ENCODE measurements at places on chromosomes 11 and 22.

GRCh38 chr22:30691204-30691603, 3.5 kb upstream of the OSBP2 start:
- DNase-seq = no peak

DNA sequence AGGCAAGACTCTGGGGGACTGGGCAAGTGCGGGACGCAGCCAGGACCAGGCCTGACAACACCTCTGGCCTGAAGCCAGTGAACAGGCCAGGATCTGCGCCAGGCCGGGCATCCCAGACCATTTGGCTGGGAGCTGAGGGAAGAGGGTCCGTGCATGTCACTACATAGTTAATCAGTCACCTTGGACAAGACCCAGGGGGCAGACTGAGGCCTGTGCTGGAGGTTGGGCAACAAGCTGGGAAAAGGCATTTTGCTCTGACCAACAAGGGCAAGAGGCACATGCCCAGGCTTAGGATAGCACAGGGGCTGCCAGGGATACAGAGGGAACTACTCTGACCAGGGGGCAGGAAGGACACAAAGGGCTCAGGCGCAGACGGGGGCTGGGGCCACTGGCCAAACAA, 7.0 kb upstream of the CHADL start:
- DNase-seq = no peak

DNA sequence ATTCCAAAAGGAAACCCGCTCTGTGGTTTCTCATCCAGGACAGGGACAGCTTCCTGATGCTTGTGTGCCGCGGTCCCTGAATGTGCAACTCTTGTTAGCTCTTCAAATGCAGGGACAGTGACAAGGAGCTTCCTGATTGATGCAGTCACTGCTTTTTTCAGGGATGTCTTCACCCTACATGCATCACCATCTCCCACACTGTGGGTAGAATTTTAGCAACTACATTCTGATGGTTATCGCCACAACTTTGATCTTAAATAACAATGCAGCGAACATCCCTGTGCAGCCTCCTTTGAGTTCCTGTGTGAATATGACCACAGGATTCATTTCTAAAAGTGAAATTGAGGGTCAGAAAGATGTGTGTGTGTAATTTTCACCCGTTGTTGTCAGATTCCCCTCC, 115.0 kb downstream of the GGTLC2 start:
- no peak for DNase-seq

- DNase-seq = no peak
Measured at GRCh38 chr22:19208287-19208847, 29.8 kb upstream of the SLC25A1 start.

DNA sequence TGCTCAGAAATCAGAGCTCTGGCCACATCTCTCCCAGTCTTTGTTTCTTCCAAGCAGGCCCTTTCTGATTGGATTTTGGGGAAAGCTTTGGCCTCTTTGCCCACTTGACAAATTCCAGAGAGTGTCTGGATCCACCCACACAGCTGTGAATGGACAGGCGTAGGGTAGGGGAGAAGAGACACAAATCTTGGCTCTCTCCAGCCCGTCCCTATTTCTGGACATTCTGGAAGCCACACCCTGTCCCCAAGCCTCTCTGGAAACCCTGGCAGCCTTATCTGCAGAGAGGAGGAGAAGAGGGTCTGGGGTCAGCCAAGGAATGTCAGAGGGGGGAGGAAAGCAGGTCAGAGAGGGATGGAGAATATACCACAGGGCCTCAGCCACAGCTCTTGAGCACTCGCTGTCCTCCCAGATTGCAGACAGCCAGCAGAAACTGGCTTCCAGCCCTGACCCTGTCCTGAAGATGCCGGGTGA, 59.5 kb upstream of the WNT11 start:
- DNase-seq = no peak

DNA sequence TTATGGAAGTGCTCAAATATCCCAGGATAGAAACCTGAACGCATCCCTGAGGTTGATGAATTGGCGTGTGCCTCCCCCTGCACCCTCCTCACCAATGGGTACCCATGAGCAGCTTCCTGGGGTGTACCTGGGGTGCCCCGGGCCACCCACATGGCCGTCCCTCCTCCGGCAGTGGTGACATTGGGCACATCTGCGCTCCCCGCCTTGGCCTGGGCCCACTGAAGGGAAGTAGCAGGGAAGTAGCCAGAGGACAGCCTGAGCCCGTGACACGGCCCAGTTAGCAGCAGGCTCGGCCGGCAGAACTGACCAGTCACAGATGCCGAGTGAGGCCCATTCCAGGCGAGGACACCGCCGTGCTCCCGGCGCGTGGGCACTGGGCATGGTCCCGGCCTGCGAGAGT, 16.7 kb downstream of the MRPL23 start:
- DNase-seq = peak; percentile 35

- no peak for DNase-seq
Measured at GRCh38 chr11:4059424-4059823, 35.2 kb upstream of the RRM1 start.

DNA sequence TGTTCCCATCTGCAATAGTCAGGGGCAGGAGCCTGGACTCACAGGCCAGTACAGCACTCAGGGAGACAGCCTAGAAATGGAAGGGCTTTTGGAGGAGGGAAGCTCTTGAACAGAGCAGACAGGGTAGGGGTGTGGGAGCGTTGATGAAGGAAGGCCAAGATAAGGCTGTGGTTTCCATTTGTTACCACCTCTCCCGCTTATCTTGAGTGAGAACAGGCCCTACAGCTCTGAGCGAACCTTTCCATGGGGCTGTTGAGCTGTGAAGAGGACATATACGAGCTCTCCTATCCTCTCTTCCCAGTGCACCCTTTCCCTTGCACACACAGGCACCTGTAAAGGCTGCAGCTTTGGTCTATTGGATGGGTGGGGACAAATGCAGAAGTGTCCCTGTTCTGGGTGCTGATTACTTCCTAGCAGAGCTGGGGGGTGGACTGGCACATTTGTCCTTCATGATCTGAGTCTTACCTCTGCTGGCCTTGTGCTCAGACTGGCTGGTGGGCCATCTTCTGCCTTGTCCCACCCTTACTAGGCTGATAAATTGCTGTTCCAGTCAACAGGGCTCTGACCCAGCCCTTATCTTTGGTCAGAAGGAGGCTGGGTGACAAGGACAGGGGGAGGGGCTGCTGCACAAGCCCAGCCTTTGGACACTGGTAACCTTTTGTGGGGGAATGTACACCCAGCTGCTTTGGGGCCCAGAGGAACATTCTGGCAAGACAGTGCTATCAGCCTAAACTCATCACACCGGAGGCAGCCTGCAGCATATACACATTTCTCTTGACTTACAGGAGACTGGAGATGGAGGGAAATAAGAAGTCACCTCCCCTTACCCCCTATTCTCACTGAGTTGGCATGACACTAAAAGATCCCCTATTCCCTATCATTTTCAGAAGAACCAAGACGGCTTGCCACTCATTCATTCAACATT, 80.1 kb upstream of the NNMT start:
- no peak for DNase-seq

- DNase-seq = no peak
Measured at GRCh38 chr11:14446701-14447169, 52.9 kb downstream of the COPB1 start.

DNA sequence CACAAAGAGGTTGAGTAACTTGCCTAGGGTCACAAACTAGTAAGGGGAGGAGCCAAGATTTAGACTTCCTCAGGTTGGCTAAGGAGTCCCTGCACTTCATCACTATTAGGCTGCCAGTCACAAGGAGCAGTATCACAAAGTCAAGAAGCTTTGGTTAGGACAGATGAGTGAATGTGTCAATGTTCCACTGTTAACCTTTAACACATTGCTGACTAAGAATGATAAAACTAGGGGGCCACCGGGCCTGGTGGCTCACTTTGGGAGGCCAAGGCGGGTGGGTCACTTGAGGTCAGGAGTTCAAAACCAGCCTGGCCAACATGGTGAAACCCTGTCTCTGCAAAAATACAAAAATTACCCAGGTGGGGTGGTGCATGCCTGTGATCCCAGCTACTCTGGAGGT, 32.0 kb downstream of the TMEM123 start:
- no peak for DNase-seq

DNA sequence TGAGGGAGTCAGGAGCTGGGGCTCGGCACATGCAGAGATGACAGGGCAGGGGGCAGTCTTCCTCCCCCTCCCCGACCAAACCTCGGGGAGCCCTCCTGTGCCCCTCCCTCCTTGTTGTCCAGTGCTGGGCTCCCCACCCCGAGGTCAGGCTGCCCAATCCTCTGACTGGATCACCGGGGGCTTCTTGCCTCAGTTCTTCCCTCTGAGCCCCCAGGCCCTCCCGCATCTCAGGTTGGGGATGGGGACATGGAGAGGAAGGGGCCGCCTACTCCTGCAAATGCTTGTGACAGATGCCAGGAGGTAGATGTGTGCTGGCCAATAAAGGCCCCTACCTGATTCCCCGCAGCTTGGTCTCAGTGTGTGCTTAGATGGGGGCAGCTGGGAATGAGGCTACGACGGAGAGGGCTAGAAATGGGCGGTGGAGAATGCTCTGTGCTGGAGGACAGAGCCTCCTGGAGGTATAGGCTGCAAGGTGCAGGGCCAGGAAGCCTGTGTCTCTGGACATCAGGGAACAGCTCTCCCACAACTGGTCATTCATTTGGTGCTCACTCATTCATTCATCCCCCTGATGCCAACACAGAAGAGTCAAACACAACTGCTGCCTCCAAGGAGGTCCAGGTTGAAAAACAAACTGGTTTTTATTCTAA, 8.4 kb downstream of the RHBDD3 start:
- DNase-seq = no peak

DNA sequence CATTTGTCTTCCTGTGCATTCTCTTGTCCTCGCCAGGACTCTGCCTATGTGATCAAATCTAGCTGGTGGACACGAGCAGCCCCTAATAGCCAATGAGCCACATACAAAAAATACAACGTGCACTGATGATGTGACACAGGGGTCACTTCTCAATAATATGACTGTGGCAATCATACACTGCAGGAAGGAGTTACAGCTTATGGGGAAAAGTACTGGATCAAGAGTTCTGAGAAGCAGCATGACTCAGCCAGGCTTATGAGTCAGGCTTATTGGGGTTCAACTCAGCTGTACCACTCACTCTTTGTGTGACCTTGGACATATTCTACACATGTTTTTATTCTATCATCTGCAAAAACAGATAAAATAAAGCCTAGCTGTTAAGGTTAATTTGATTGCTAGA, 889.4 kb upstream of the TENM4 start:
- DNase-seq = no peak

DNA sequence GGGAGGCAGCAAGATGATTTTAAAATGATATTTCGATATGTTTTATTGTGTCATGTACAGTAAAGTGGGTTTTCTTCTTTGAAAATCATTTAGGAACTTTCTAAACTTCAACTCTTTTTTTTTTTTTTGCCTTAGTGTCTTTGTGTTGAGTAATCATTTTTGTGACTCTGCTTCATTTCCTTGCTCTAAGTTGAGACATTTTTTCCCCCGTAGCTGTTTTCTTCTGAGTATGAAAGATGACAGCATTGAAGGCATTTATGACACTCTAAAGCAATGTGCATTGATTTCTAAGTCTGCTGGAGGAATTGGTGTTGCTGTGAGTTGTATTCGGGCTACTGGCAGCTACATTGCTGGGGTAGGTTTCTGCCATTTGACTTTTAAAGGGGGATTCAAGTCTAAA, 23.5 kb downstream of the RRM1 start:
- no peak for DNase-seq

- no peak for DNase-seq
Measured at GRCh38 chr11:96014217-96014616, 90.3 kb upstream of the MTMR2 start.

DNA sequence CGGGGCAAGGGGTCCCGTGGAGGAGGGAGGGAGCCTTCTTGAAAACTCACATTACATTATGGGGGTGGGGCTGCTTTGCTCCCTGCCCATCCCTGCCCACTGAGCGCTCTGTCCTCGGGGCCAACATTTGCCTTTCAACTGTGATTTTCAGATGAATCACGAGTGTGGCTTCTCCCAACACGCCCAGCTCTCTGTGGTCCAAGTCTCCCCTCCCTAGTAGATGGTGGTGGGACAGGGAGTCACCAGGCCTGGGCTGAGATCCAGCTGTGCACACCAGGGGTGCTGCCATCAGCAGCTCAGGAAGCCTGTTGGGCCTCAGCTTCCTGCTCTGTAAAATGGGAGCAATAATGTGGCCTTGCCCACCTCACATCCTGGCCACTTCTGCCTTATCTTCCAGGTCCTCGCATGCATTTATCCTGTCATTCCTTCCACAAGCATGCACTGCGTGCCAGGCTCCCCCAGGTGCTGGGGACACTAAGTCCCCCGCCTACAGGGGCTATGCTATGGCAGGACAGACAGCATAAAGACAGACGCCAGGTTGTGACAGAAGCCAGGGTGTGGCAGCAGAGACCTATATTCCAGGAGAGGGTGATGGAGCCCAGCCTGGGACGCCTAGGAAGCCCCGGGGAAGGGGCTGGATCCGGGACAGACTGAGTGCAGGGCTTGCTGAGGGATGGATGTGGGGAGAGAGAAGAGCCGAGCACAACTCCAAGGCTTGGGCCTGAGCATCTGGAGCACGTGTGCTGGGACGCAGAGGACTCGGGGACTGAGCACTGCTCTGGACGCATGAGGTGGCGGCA, 30.5 kb downstream of the NFAM1 start:
- no peak for DNase-seq

DNA sequence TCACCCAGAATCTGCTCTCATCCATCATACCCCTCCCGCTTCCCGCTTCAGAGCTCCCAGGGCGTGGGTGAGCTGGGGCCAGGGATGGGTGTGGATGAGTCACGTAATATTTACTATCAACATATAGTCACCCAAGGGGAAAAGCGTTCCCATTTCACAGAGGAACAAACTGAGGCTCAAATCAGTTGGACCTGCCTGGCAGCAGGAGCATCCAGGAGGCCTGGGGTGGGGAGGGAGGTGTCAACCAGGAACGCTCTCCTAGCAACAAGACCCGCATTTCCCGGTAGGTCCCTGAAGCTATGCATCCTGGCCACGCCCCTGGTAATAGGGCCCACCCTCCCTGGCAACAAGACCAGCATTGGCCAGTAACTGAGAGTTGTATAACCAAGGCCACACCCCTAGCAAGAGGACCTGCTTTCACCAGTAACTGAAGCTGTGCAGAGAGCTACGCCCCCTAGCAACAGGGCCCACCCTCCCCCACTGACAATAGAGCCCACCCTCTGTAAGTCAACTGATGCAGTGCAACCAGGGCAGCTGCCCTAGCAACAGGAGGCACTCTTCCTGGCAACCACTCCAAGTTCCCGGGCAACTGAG, 32.7 kb upstream of the TXNRD2 start:
- DNase-seq = no peak

- DNase-seq = no peak
Measured at GRCh38 chr11:117597071-117597470, 199.9 kb downstream of the DSCAML1 start.

DNA sequence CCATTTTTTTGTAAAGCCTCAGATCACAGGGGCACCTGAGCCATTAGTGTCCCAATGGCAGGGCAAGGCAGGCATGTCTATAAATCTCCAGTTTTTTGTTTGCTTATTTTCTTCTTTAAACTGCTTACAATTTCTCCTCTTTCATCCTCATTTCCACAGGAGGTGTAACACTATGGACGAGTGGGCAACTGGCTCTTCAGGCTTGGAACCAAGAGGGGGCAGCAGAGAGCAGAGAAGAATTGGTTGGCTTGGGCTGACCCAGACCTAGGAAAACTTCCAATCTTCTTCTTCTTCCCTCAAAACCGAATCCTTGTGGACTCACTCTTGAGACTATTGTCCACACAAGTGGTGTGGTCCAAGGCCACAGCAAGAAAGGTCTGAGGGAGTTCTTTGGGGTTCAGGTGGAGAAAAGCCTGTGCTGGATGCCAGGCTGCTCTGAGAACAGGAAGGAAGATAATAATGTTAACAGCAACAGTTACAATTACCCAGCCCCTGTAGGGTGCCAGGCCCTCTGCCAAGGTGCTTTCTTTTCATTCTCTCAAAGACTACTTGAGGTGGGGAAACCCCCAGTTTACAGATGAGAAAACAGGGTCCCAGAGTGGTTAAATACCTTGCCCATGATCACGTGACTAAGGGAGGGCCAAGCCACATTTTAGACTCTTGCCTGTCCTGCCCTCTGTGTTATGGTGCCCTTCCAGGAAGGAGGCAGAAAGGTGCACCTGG, 70.7 kb upstream of the E2F8 start:
- DNase-seq = peak; percentile 43

All from ovary (tissue), 10 donors.